ENCODE measurements at places on chromosomes 6 and 20. TPM values are rescaled to one million over a fixed set of nuclear protein-coding genes. Genes with fewer than 3 reads are reported as not detected.

Gene TMEM14C
- 122 TPM for total RNA-seq

Gene HLA-DQA1
- 17.6 TPM for total RNA-seq

Gene SLC9A8
- 6.3 TPM for total RNA-seq

Gene RTF2
- 92.3 TPM for total RNA-seq

Gene ZSCAN16
- 0.48 TPM for total RNA-seq

GRCh38 chr20:45448270-45448669 is 21.3 kb upstream of the WFDC2 start:
- DNase-seq, result no peak

Gene EDN3
- not detected for total RNA-seq

DNA sequence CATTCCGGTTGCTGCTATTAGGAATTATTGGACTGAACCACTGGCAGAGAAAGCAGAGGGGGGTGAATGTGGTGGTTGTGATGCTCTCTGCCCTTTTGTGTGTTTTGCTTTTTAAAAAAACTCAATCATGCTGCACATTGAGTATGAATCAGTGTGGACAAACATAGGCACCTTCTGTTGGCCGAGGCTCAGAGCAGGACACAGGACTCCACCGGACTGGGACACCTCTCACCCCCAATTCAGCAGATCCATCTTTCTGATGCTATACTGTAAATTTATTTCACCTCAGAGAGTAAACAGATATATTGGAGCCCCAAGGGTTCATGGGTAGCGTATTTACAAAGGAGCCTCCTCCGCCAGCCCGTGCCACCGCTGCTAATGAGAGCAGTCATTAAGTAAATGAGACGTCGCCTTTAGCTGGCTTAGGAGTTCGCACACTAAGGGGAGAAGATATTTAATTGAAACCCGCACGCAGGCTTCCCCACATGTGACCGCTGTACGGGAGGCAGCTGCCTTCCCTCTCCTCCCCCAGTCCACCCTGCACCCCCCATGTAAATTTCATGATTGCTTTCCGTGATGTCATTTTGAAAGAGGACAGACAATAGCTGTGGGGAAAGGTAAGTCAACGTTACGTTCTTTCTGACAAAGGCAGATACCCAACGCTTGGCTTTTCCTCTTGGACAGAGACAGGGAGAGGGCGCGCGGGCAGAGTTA is at the start of gene MYT1:
Gene MYT1, plus strand, starts transcription at position 330 of the 714 bp plus-strand sequence. CDS start 34,410 bp downstream, outside the sequence.
- no peak for DNase-seq

DNA sequence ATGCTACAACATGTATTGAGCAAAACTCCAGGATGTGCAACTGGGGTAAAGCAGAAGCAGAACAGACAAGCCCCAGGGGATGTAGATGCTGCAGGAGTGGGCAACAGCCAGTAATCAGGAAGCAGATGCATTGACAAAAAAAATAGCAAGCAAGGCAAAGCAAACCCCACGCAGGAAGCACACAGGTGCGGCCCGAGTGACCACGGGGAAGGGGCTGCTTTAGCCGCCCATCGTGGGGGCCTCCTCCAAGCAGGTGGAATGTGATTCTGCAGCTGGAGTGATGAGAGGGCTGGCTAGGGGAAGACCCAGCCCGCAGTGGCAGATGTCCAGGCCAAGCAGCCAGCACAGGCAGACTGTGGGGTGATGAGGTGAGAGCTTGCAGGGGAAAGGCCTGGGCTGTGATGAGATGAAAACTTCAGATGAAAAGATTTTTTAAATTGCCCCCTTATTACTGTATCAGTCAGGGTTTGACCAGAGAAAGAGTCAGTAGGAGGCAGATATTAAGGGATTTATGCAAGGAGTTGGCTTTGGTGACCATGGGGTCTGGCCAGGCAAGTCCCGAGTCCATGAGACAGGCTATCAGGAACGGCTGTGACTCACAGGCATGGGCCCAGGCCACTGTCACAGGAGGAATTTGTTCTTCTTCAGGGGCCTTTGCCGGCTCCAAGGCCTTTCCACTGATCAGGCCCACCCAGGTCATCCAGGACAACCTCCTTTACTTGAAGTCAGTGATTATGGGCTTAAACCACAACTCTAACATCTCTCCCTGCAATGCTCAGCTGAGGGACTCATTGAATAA is 207.6 kb downstream of the ANKRD60 start:
- no peak for DNase-seq

Gene EYA4
- total RNA-seq, result 14.6 TPM

DNA sequence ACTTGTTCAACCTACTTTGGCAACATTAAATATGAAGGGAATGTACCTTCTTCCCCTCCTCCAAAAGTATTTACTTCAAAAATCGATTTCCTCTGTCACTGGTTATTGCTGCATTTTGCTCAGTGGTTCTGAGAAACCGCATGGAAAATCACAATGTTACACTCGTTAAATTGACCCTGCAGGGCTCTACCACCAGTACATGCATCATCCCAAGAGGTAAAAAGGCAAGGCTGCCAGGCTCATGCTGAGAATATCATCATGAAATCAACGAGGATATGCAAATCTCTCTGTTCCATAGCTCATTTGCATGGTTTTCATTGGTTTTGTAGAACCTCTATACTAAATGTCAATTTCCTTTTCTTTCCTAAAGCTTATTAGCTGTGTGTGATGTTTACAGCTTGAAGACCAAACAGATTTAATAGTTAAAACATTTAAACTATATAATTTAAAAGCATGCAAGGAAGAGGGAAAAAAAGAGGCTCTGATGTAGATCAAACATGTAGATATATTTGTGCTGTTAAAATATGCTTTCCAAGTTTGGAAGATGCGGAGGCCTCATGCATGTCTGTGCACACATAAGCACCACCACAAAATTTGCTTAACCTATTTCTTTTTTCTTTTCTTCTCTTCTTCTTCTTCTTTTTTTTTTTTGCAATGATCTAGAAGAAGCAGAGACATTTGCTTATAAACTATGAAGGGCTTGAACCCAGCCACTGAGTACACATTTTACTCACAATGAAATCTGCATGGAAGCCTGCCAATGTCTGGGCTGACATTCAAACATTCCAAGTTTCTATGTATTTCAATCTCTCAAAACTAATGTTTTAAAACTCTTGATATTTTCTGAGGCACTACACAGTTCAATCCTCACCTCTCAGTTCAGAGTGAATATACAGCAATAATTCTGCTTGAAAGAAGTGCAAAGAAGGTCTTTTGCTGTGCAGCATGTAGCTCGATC is 194.0 kb downstream of the GMPR start:
- no peak for DNase-seq

GRCh38 chr6:19906171-19906570 is 69.0 kb downstream of the ID4 start:
- DNase-seq, result no peak

DNA sequence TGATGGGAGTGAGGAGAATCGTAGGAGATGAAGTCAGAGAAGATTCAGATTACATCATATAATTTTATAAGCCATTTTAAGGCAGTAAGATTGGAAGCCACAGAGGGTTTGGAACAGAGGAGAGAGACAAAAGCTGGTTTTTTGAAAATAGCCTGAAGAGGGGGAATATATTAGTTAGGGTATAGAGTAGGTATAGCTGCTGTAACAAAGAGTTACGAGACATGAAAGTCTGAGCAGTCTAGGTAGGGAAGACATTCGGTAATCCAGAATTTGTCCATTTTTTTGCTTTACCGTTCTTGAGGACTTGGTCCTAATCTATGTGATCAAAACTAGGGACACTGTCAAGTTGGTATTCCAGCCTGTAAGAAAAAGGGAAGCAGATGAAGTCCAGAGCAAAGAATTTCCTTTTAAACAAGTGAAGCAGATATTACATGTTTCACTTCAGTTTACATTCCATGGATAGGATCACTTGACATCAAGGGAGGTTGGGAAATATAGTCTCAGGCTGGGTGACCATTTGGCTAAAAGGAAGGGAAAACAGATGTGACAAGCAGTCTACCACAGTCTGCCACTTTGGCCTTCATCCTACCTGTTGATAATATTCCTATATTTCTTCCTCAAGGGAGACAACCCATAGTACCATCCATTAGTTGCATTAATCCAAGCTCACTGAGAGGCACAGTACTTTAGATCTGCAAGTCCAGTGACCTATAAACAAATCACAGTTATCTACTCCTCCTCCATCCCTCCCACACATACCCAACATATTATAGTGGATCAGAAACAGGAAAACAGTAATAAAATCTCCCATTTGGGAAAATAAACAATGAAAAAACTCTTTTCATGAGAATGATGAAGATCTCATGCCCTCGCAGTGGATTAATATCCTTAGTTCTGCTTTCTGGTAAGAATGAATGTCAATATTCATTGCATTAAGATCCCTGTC is 10.2 kb downstream of the FAM135A start:
- no peak for DNase-seq

GRCh38 chr6:29953686-29954085 is 11.4 kb downstream of the HLA-A start:
- DNase-seq, result no peak

Gene PTCHD4
- 1.4 TPM for total RNA-seq

Gene DAAM2
- 18.2 TPM for total RNA-seq

Gene FAM209B
- total RNA-seq, result not detected

Gene LRP11
- total RNA-seq, result 23.8 TPM

DNA sequence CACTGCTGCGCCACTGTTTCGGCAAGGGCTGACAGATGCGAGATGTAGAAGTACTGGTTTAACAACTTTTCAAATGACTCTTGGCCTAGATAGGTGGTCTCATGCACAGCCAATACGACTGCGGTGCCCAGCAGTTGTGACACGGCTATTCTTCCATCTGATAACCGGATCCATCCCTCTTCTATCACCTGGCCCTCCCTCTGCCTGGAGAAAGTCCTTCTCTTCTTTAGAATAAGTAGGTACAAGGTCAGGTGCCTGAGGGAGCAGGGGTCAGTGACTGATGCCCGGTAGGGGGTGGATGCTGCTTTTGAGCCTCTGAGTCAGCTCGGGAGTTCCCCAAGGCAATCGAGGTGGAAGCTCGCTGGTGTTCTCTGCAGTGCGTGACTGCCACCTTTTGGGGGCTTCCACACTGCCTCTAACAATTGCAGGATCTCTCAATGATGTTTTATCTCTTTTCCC is 166.8 kb upstream of the GRIK2 start:
- DNase-seq, result no peak

Gene ANKRD6
- 11.9 TPM for total RNA-seq

Gene MATN4
- not detected for total RNA-seq
